ENCODE measurements at places on chromosomes 11 and 22.

- no peak for DNase-seq
These were observed 149.1 kb downstream of the MAML2 start for GRCh38 chr11:96193745-96194443.

GRCh38 chr22:44753189-44754042 lies 1.0 kb downstream of the ARHGAP8 start:
- no peak for DNase-seq

- DNase-seq = no peak
These were observed 3.7 kb upstream of the ELFN2 start for GRCh38 chr22:37430941-37431340.

GRCh38 chr11:95595973-95596489 lies 193.6 kb downstream of the FAM76B start:
- DNase-seq = no peak

GRCh38 chr22:24024354-24024753 lies 13.2 kb downstream of the CABIN1 start:
- no peak for DNase-seq

DNA sequence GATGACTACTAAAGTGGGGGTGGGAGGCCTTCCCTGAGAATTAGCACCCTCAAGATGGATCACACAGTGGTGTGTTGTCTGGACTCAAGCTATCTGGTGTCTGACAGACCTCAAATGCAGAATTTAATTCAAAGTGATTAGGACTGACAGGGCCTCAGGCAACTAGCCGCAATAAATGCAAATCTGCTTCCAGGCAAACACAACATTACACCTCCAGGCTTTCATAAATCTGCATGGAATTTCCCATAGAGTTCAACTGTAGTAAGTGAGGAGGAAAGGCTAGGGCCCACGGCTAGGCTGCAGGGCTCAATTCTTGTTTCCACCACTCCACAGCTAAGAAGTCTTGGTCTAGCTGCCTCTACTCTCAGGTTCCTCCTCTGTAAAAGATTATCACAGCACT lies 331.4 kb downstream of the LARGE1 start:
- DNase-seq = no peak

GRCh38 chr11:19374151-19374569 lies 133.4 kb upstream of the E2F8 start:
- DNase-seq = no peak

Measured in activated CD4-positive, alpha-beta T cell treated with anti-CD3 and anti-CD28 coated beads, Interleukin-2, amount 50 U/mL, for 24 hours (primary cell).